ENCODE measurements at places on chromosomes 12 and 14.
A peak's percentile ranks its signal among the peaks of the same experiment; 100 is the strongest.

- no peak for DNase-seq
Measured at GRCh38 chr14:29637411-29637810, 290.2 kb downstream of the PRKD1 start.

DNA sequence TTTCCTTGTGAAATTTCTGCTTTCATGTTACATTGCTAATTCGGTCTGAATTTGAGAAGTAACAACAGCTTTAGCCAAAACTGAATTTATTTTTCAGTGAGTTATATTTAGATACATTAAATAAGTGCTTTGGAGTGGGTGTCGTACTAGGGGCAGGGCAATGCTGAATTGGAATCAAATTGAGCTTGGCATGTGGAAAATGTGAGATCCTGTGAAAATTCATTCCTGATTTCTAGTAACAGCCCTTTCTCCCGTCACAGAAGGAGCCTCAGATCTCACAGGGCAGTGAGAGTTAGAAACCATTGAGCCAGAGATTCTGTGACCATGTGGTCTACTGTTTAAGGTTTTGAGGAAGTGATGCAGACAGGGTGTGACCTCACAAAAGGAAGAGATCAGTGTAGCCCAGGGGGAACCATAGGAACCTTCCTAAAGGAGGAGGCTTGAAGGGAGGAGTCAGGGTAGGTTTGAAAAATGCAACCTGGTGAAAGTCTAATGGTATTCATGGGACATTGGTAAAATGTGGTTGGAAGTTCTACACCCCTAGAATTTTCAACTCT is 1136.8 kb downstream of the AACS start:
- no peak for DNase-seq

- DNase-seq: peak; percentile 82
Measured at GRCh38 chr12:6778574-6779550, 6.5 kb downstream of the LAG3 start.

GRCh38 chr12:48192861-48193260 is 9.4 kb downstream of the CCDC184 start:
- DNase-seq: no peak

GRCh38 chr12:52630008-52630500 is 11.7 kb upstream of the KRT73 start:
- no peak for DNase-seq

DNA sequence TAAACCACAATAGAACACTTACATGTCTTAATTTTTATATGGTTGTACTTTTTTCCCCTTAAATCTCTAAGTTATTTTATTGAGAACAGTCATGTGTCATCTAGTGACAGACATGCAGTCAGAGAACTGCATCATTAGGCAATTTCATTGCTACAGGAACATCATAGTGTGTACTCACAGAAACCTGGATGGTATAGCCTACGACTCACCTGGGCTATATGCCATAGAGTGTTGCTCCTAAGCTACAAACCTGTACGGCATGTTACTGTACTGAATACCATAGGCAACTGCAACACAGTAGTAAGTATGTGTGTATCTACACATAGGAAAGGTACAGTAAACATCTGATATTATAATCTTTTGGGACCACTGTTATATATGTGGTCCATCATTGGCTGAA is 557.6 kb downstream of the PRKD1 start:
- DNase-seq: no peak

DNA sequence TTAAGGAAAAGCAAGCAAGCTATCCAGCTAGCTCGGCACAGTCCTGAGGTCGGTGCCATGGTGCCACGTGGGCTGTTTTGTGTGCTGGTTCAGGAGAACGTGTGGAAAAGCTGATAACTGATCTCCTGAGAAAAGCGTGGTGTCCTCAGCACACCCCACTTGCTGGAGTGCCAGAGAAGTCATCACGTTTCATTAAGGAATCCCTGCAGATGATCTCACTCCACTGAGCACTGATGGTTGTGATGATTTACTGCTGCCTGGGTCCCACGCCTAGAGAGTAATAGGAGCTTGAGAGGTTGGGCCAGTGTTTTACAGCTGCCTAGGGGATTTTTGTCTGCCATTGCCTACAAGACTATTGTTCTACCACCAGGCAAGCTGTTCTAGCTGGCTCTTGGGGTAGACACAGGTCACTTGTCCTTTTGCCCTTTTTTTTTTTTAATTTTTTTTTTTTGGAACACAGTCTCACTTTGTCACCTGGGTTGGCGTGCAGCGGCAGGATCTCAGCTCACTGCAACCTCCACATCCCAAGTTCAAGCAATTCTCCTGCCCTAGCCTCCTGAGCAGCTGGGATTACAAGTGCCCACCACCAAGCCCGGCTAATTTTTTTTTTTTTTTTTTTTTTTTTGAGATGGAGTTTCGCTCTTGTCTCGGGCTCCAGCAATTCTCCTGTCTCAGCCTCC is 42.3 kb upstream of the EVL start:
- no peak for DNase-seq

GRCh38 chr12:131827961-131828534 is at the start of gene MMP17:
Gene MMP17 (plus strand): TSS chr12:131828393. CDS start chr12:131828495, 102 bp downstream.
- DNase-seq: no peak

- DNase-seq: no peak
Measured at GRCh38 chr14:77682158-77682553, 25.7 kb downstream of the ALKBH1 start.

DNA sequence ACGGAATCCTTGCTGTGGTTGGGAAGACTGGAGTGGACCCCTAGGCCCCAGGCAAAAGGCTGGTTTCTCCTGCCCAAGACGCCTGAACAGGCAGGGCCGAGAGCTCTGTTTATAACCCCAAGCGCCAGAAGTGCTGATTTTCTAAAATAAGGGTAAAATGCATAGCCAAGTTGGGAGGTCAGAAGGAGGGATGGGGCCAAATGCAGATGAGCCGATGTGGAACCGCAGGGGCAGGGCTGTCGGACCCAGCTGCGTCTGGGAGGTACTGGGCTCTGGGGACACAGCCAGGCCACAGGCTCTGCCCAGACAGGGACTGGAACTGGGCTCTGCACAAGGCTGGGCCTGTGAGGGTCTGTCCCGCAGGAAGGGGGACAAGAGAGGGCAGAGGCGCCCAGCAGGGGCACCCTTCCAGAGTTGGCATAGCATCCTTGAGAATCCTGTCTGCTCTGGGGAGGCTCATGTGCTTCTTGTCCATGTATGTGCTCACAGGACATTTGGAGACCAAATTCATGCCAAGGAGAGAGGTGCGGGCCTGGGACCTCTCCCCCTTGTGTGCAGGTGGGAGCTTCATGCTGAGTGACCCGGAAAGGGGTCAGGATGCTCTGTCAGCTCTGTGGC is 49.1 kb downstream of the JAG2 start:
- DNase-seq: no peak

DNA sequence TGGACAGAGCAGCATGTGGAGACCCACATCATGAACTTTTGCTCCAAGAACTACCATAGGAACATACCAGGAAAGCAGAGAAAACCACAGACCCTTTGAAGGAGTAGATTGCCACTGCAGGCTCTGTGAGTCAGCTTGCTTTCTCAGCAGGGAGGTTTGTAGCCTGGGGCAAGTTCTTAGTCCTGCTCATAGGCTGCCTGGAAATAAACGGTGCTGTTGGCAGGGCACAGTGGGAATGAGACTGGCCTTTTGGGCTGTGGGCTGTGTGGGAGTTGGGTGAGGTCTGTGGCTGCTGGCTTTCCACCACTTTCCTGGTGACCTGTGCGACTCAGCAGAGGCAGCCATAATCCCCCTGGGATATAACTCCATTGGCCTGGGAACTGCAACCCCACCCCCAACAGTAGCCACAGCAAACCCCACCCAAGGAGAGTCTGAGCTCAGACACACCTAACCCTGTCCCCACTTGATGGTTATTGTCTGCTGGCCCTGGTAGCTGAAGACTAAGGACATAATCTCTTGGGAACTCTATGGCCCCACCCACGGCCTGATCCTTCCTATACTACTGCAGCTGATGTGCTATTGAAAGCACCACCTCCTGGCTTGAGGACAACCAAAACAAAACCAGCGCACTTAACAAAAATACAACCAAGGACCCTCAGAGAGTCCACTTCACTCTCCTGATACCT is 192.1 kb upstream of the GARIN6 start:
- DNase-seq: no peak

- no peak for DNase-seq
Measured at GRCh38 chr14:49297102-49297501, 289.1 kb downstream of the RPS29 start.

DNA sequence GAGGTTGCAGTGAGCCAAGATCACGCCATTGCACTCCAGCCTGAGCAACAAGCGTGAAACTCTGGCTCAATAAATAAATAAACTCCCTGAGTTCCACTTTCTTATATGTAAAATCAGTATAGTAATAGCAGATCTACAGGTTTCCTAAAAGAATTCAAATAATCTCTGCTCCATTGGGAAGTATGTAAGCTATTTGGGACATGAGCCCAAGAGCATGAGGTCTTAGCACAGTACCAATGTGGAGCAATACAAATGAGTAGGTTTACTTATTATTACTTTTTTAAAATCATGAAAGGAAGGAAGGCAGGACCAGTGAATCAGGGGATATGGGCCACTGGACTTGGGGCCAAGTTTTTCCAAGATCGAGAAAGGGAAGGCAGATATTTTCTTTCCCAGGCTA is 216.9 kb upstream of the DIO2 start:
- DNase-seq: no peak

GRCh38 chr12:18436170-18436569 is 174.9 kb downstream of the PIK3C2G start:
- no peak for DNase-seq

DNA sequence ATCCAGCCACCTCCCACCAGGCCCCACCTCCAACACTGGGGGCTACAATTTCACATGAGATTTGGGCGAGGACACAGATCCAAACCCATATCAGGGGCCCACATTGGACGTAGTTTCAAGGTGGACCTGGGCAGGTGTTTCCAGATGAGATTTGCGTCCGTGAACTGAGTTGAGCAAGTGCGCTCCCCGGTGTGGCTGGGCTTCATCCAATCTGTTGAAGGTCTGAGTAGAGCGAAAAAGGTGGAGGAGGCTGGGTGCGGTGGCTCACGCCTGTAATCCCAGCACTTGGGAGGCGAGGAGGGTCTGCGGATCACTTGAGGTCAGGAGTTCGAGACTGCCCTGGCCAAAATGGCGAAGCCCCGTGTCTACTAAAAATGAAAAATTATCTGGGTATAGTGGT is 4.9 kb upstream of the GLT1D1 start:
- DNase-seq: no peak

GRCh38 chr12:126069549-126070165 is 1004.4 kb downstream of the AACS start:
- no peak for DNase-seq

DNA sequence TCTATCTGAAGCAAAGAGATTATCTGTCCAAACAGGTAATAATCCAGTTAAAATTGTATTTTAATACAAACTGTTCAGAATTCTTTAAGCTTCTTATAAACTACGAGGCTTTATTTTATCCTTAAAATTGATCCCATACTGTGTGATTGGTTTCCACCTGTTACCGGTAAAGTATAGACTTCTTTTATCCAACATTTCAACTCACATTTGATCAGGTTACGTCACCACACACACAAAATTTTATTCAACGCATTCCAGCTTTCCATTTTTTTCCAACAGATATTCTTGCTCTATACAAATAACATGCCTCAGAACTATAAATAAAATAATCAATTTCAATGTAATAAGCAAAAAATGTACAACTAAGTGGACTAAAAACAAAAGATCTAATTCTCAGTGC is 4.5 kb downstream of the NOVA1 start:
- DNase-seq: no peak

DNA sequence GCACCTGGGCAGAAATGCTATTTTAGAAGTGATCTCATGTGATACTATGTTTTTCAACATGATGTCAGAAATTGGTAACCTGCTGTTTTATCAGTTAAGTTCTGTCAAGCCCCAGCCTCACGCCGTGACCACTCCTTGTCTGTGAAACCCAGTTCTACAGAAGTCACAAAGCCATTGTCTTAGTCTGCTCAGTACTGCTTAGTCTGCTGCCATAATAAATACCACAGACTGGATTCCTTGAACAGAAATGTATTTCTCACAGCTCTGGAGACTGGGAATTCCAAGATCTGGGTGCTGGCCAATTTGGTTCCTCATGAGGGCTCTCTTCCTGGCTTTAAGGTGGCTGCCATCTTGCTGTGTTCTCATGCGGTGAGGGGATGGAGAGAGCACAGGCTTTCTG is 176.9 kb downstream of the PRKCH start:
- no peak for DNase-seq

DNA sequence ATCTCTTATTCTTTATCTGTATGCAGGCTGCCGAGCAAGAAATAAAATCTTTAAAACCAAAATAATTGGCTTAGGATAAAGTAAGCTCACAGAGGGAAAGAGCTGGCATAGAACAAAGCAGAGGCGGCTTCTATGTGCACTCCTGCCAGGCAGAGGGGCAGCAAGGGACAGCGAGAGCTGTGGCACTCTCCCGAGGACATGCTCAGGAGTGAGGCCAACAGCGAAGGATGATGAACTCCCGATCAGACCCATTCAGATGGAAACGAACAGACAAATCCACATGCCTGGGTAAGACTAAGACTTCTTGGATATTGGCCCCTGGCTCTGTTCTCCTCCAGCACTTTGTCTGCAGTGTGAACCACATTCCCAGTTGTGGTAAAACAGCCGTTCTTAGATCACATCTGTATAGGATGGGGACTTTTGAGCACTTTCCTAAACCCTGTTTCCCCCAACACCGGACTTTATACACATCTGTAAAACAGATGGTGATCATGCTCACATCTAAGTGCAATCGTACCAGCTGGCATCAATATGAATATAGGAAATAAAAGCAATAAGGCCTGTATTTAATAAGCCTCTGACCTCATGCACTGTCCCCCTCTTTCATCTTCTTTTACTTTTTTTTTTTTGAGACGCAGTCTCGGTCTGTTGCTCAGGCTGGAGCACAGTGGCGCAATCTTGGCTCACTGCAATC is 134.1 kb downstream of the PPM1H start:
- no peak for DNase-seq

- DNase-seq: no peak
Measured at GRCh38 chr14:100780246-100780645, 45.7 kb upstream of the MEG3 start.

DNA sequence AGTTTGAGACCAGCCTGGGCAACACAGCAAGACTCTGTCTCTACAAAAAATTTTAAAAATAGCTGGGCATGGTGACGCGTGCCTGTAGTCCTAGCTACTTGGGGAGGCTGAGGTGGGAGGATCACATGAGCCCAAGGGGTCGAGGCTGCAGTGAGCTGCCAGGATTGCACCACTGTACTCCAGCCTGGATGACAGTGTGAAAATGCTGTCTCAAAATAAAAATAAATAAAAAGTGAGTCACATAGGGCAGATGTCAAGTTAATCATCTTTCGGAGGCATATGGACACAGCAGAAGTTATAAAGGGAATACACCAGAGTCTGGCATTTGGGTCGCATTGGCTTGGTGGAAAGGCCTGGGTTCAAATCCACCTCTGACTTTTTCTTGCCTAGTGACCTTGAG is 92.7 kb downstream of the PHETA1 start:
- DNase-seq: no peak

- DNase-seq: no peak
Measured at GRCh38 chr12:110243227-110243626, 37.8 kb upstream of the ATP2A2 start.

- DNase-seq: peak; percentile 65
Measured at GRCh38 chr12:76763746-76764675, at the start of gene ZDHHC17. Gene ZDHHC17 (plus strand): TSS chr12:76764115. CDS start chr12:76764237, 122 bp downstream.

GRCh38 chr12:5692850-5693249 is 252.2 kb downstream of the ANO2 start:
- DNase-seq: no peak
